Esophagus muscularis mucosa (tissue), 4 donors: ENCODE measurements at places on chromosomes 16 and 17. TPM values are rescaled to one million over a fixed set of nuclear protein-coding genes. Genes with fewer than 3 reads are reported as not detected.

GRCh38 chr16:61957075-61957855, 79.0 kb downstream of the CDH8 start:
- no peak for DNase-seq

Gene FBXO31
- 173 TPM for total RNA-seq

Gene CBX2
- 1.2 TPM for total RNA-seq

DNA sequence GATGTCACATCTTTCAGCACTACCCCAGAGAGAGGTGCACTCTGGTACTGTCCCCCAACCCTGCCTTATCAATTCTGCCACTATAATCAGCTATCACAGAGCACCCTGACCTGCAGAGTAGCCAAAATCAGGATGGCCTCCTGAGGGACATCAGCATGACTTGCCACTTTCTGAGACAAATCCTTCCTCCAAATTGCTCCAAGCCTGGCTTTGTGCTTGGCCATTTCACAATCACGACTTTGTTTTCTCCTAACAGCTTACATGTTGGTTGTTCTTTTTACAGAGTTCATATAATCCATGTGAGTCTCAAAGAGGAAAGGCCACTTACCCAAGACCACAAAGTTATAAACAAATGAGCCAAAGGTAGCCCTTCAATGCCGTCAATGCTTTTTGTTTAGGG, 449.0 kb upstream of the CDH5 start:
- peak; percentile 82 for DNase-seq

Gene PRSS21
- total RNA-seq = not detected

Gene NECAB2
- not detected for total RNA-seq

- DNase-seq = no peak
Observed at GRCh38 chr16:89612415-89613166, 851 bp upstream of the DPEP1 start.

GRCh38 chr17:78133971-78134898, 3.7 kb downstream of the TMC8 start:
- no peak for DNase-seq

DNA sequence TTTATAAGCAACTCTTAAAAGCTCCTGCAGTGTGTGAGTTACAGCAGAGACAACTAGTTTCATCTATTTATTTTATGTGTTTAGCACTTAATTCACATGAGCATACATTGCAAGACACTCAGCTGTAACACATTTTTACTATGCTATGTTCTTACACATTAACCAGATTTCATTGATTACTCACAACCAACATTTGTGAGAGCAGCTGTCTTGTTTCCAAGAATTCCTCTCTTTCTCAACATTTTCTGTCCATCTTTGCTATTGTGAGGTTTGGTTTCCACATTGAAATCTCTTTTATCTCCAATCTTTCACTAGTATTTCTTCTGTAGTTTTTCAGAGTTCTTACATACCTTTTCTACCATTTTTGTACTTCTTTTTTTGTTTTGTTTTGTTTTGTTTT, 51.2 kb downstream of the COPRS start:
- DNase-seq = no peak

GRCh38 chr17:56125830-56126819, 27.1 kb upstream of the ANKFN1 start:
- no peak for DNase-seq

Gene DRG2
- 32.4 TPM for total RNA-seq

Gene SLC5A10
- total RNA-seq = not detected

GRCh38 chr17:81002409-81003361, 11.0 kb downstream of the CHMP6 start:
- no peak for DNase-seq

Gene FSCN2
- 1.2 TPM for total RNA-seq

DNA sequence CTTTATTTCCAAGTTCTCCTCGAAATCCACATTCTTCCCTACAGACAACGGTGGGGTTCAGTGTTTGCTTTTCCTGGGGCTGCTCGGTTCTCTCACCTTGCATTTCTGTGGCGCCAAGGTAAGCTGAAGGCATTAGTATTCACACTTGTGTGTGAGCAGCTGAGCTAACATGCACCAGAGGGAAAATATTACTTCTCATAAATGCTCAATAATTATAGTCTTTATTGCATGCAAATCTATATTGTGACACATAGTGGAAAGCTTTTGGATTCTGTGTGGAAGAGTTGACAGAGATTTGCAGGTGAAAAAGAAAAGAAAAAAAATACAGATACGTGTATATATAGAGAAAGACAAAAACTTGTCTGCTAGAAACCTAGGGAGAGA, 411.8 kb downstream of the MAF start:
- DNase-seq = no peak

Gene CCL7
- not detected for total RNA-seq

DNA sequence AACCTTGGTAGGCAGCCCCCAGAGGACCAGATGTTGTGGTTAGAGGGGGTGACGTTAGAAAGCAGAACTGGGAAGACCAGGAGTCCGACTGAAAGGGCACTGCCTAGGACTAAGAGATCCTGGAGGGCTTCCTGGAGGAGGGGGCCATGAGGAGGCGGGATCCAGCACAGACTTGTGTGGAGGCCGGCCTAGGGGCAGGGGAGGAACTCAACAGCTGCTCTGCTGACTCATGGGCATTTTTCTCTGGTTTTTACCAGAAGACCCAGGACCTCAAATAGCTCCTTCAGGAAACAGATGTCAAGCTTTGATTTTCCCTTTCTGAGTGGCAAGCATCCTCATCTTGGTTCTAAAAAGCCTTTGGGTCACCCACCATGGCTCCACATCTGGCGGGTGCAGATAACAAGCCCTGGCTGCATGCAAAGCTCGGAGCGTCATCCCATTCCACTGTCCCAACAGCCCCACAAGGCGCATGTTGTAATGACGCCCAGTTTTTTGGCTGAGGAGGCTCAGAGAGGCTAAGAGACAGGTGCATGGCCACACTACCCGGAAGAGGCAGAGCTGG, 29.0 kb downstream of the IL21R start:
- peak; percentile 64 for DNase-seq

Gene AIPL1
- total RNA-seq = not detected

DNA sequence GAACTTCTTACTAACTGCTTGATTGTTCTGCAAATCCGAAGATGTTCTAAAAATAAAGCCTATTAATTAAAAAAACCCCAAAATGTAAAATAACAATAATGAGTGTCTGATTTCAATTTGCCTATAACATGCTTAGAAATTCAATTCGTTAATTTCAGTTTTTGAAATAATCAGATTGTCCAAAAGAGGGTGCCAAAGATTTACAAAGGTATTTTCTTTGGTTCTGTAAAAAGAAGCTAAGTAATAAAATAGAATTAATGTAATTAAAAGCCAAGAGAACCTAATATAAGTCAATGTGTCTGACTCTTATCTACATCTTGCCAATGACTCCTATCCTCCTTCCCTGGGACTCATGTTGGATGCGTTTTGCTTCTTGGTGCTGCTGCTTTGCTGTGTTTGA, 75.0 kb upstream of the CPHXL start:
- DNase-seq = no peak

- DNase-seq = no peak
Observed at GRCh38 chr16:72946474-72947194, 101.3 kb downstream of the ZFHX3 start.
